Fibroblast of the aortic adventitia (primary cell): ENCODE measurements at places on chromosomes 7 and 10.

DNA sequence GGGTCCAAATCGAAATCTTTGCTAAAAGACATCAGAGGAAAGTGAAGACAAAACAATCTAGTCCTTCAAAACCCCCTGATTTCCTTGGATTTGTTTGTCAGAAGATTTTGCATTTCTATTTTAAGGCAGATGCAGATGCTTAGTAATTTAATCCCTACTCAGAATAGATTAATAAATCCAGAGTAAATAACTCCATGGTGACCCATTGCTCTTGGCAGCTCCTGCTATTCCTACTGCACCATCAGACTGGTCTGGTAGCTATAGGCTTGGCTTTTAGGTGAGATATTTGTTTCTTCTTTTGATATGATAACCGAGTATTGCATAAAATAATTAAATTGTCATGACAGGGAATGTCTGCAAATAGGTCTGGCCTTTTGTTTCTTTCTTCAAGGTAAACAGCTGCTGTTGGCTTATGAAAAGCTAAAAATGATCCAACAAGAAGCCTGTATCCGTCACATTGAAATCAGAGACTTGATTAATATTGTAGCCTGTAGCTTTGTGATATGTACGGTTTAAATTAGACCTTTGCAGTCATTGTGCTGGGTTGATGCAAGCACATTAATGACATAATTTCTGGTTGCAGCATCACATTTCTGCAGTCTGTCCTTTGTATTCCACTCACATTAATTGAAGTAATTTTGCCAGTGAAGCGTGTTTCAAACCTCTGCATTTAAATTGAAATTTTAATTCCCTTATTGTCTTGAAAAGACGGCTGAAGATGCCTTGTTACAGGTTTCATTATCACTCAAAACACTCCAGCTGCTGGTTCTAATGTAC lies 40.7 kb downstream of the EXOC4 start:
- DNase-seq: no peak

GRCh38 chr10:103888113-103888841 lies 29.7 kb downstream of the STN1 start:
- DNase-seq: peak; percentile 94

GRCh38 chr7:45417268-45417667 lies 156.9 kb upstream of the ADCY1 start:
- DNase-seq: no peak

GRCh38 chr7:87918740-87919139 lies 15.3 kb upstream of the ADAM22 start:
- no peak for DNase-seq

- peak; percentile 30 for DNase-seq
Measured at GRCh38 chr7:135260930-135261721, 27.5 kb downstream of the STRA8 start.
